ENCODE measurements at places on chromosomes 1 and 21. TPM values are rescaled to one million over a fixed set of nuclear protein-coding genes. Genes with fewer than 3 reads are reported as not detected.

DNA sequence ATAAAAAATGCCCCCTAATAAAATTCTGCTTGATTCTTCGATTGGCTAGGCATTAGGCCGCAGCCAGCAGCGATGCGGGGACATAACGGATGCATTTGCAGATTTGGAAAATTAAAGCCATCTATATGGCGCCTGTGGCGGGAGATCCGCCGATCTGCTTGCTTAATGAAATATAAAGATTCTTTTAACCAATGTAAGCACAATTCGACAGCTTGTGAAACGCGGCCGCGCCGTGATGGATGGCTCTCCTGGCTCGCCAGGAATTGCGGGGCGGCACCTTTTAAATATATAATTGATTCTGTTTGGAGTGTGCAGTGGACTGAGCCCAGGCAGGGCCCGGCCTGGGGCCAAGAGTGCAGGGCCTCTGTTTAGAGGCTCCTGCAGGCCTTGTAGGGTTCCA, 8.0 kb downstream of the DMBX1 start:
- DNase-seq = no peak

DNA sequence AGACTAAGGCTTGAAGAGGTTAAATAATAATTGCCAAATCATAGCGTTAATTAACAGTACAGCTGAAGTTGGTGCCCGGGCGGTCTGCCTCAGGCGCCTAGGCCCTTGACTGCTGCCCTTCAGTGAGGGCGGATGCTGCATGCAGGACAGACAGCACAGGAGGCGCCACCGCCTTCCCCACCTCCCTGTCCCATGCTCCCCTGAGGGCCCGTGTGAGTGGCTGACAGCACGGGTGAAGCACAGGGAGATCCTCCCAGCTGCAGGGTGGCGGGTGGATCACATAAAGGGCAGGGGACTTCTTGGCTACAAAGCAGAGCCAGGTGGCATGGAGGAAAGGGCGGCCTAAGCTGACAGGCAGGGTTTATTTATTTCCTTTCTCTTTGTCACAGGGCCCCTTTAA, 49.1 kb downstream of the DDX20 start:
- no peak for DNase-seq

- no peak for DNase-seq
Observed at GRCh38 chr1:228989676-228989991, 254.4 kb downstream of the RHOU start.

GRCh38 chr1:119046429-119046784, 58.3 kb upstream of the TBX15 start:
- DNase-seq = no peak

DNA sequence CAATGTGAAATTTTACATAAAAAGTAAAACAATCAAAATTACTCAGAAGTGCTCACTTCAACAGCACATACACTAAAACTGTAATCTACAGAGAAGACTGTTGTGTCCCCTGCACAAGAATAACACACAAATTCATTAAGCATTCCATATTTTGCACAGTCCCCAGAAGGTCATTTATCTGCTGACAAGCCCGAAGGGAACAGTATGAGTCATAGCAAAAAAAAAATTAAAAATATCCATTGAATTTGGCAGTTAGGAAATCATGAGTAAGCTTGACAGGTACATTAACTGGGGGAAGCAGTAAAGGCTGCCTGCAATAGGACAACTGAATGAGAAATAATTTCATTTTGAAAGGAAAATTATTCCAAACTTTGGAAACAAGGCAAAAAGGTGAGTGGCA, 3.3 kb upstream of the CACYBP start:
- DNase-seq = no peak

DNA sequence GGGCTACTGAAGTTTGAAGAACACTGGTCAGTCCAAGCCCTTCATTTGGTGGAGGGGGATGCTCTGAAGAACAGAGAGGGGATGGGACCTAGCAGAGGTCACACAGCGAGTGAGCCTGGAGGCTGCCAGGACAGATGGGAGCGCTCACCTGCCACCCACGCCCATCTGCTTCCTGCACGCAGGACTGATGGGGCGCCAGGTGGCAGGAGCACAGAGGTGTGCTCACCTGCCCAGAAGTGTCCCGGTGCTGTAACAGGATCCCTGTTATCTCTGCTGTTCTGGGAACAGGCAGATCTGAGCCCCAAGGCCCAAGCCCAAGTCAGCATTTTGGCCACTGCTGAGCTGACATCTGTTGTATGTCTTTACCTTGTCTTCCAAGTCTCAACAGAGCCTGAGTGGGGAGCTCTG, 40.5 kb downstream of the EPHB2 start:
- DNase-seq = no peak

DNA sequence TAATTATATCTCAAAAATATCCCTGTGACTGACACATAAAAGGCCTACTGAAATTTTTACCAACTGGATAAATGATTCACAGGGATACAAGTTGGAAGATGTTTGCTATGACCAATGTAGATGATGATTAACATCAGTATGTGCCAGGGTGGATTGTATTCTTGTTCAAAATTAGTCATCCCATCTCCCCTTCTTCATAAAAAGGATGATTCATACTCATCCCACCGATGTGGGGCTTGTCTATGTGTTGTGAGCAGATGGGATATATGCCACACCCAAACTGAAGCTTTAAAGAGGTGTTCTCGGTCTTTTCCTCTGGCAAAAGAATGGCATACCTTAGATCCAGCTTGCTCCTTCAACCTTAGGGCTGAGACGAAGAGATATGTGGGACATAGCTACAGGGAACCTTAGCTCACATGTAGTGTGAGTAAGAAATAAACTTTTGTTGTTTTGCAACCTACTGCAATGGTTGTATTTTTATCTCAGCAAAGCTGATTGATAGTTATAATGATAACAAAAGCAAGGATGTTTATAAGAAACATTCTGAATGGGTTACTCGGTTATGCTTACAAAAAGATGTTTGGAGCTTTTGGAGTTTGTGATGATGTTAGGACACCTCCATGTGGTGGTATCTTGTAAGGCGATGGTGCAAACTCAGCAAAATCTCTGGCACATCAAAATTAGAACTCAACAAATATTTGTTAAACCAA, 29.4 kb downstream of the SPATA17 start:
- no peak for DNase-seq

DNA sequence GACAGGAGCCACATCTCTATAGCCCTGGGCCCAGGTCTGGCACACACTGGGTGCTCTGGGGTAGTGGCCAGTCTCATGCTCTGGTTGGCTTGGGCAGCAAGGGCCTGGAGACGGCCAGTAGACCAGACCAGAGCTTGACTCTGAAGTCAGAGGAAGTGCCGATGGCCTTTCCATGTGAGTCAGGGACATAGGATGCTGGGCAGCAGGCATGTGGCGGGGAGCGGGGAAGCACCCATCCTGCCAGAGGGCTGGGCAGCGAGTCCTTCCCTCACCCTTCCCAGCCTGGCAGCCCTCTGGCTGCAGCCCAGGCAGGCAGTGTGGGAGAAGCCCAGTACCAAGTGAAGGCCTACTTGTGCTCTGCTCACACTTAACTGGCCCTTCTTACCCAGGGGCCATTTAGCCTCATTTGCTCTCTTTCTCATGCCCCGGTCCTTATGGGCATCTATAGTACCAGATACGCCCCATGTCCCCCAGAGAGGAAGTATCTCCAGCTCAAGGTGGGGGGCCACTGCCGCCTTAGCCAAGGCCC, 3.3 kb downstream of the GPR153 start:
- no peak for DNase-seq

Gene COL11A1
- not detected for total RNA-seq

Gene S100A2
- total RNA-seq = 0.27 TPM
